Stimulated activated CD4-positive, alpha-beta T cell treated with anti-CD3 and anti-CD28 coated beads, Interleukin-15, amount 100 ng/mL, for 1 hour (primary cell): ENCODE measurements at places on chromosomes 16 and 17.

DNA sequence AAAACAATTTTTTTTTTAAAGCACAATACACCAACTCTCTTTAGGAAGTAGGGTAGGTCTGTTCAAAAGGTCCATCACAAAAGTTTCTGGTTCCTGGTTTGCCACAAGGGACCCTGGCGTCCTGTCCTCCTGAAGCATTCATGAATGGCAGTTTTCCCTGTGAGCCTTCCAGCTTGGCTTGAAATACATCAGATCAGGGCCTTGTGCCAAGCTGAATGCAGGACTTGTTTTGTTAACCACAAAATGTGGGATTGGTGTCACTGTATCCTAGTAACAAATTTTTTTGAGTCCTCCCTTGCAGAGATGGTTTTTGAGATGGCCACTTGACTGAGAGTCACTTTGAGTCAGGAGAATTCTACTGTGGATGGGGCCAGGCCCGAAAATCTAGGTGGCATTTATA lies 3.9 kb downstream of the GNAO1 start:
- no peak for DNase-seq

DNA sequence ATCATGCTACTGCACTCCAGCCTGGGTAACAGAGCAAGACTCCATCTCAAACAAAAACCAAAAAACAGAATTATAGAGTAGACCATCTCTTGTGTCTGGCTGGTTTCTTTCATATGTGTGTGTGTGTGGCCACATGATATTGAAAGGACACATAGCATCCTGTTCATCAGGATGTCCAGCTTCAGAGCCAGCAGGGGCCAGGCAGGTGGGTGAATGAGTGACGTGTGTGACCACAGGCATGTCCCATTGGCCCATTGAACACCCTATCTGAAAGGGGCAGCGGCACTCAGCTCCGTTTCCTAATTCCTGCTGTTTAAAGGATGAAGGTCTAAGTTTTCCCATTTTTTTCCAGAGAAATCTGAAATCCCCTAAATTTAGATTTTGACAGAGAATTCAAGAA lies 174.2 kb downstream of the PRKCB start:
- no peak for DNase-seq

GRCh38 chr17:32320847-32321246 lies 21.1 kb downstream of the C17orf75 start:
- no peak for DNase-seq

GRCh38 chr16:30747331-30747730 lies 894 bp upstream of the PHKG2 start:
- DNase-seq = no peak

DNA sequence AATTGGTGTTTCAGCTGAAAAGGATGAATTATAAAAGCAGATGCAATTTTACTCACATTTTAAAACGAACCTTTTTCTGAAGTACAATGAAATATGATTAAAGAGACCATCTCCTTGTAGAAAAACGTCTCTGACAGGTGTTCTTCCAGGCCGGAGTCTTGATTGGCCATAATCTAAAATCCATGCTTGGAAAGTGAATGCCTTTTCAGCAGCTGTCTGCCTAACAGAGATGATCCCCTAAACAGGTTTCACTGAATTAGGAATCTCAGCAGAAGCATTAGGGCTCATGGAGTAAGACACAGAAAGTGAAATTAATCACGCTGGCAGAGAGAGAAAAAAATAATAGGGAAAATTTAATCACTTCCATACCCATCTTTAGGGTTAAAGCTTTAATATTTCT lies 39.3 kb upstream of the IRX5 start:
- DNase-seq = no peak

- DNase-seq = no peak
Observed at GRCh38 chr16:67378642-67379041, 14.7 kb downstream of the TPPP3 start.

- DNase-seq = no peak
Observed at GRCh38 chr17:80498242-80498919, 22.0 kb upstream of the NPTX1 start.

DNA sequence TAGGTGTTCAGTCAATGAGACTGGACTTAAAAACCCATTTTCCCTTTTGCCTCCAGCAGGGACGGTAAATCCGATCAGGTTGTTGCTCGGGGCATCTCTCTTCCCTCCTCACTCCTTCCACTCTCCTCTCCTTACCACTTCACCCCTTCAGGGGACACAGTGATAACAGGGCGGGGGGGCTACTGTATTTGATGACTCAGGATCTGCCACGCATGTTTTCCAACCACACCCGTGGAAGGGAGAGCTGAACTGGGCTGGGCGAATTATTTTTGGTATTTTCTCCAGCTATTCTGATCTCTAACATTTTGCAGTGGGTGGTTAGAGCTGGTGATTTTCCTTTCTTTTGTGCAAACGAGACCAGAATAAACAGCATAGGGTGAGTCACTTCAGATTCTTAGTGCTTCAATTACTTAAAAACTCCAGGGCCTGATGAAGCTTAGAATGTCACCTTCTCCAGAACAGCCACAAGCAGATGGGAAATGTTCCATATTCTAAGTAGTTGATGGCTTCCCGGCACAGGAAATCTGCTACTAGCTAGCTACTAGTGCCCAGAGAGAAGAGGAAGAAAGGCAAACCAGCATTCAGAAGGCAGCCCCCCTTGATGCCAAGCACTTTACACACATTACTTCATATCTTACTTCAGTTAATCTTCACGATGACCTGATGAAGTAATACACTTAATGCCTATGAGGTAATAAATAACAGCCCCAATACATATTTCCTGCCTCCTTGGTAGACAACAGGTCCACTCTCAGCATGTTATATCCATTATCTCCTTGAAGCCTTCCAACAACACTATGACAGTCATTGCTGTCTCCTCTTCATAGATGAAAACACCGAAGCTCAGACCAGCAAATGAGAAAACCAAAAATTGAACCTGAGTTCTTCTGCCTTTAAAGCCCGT lies 74.1 kb downstream of the ASIC2 start:
- no peak for DNase-seq

- DNase-seq = no peak
Observed at GRCh38 chr17:16013943-16014407, 14.4 kb downstream of the TTC19 start.
